ENCODE measurements at places on chromosomes 3 and 15.
A peak's percentile ranks its signal among the peaks of the same experiment; 100 is the strongest.

DNA sequence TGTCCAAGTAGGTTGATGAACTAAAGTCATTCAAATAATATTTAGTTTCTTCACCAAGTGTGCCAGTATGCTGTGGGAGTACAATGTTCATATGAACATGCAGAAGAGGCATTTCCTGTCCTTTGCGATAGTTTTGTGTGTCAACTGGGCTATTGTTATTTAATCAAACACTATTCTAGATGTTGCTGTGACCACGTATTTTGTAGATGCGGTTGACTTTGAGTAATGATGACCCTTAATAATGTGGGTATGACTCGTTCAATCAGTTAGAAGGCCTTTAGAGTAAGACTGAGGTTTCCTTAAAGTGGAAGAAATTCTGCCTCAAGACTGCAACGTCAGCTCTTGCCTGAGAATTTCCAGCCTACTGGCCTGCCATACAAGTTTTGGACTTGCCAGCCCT, 470.7 kb upstream of the CBLB start:
- no peak for DNase-seq

GRCh38 chr15:101118615-101119014, 133.2 kb downstream of the CHSY1 start:
- DNase-seq = no peak

- no peak for DNase-seq
These were observed 2.1 kb downstream of the ZDHHC19 start for GRCh38 chr3:196208942-196209695.

DNA sequence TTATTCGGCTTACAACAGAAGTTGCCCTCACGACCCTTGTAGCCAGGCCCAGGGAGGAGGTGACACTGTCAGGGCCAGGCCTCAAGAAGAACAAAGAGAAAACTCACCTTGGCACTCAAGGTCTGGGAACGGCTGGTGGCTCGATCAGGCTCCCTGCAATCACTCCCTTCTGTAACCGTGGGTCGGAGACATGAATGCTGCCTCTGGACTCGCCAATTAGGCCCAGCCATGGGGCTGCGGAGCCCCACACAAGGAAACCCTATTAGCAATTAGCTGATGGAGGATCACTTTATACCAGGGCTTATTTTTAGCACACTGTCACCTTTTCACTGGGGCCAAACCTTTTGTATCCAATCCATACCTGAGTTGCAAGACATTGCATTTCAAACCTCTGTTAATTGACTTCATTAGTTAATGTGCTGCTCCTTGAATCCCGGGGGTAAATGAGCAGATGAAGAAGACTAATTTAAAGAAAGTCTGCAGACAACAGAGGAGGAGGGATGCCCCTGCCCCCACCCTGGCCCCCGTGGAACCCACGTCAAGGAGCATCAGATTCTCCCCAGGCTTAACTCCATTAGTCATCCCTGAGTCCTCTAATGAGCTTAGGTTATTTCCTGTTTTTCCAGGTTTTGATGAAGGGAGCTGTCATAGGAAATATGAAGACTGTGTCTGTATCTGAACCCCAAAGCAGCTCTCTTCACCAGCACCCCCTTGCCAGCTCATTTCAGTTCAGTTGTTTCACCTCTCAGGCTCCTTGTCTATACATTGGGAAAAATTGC, 255.3 kb downstream of the RORA start:
- DNase-seq = no peak

DNA sequence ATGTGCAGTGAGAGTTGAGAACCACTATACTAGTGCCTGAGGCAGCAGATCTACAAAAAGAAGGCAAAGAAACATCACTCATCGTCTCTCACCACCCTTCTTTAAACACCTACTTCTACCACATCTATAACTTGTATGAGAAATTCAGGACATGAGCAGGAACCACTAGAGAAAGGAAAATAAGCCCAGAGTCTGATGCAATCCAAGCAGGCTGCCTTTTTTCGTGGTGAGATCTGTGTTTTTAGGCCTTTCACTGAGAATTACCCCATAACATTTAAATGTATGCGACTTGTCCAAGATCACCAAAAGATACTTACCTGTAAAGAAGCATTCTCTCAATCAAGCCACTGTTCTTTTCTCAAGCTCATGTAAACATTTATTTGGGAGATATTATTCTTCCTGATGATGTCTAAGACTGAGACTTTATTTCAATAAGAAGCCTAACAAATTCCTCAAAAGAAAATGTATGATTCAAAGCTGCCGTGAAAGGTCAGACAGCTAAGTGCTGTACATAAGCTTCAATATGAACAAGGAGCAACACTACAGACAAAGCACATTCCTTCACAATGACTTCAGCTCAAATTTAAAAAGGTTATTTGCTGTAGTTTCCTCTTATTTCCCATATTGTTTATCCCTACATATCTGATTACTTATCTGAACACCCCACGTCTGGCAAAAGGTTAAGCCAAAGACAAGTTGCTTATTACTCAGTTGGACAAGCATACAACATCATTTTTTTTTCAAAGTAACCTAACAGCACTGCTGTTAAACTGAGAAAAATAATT, 16.5 kb downstream of the SPICE1 start:
- no peak for DNase-seq

GRCh38 chr3:55480911-55481743, 6.0 kb downstream of the WNT5A start:
- no peak for DNase-seq

DNA sequence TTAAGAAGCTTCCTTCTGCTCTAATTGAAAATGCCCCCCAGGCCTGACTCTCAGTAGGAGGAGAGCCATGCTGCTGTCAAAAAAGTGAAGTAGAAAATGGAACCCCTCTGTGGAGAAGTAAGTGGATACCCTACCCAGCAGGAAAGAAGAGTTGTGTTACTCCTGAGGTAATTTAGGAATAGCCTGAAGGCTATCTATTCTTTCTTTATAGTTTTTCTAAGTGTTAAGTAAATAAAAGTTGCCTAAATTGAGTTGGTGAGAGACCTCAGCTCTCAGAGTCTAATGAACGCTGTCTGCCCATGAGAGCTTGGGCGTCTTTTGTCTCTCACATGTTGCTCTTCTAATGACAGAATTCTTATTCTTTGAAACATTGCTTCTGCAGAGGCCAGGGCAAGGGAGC, 116.2 kb downstream of the NSUN3 start:
- no peak for DNase-seq

DNA sequence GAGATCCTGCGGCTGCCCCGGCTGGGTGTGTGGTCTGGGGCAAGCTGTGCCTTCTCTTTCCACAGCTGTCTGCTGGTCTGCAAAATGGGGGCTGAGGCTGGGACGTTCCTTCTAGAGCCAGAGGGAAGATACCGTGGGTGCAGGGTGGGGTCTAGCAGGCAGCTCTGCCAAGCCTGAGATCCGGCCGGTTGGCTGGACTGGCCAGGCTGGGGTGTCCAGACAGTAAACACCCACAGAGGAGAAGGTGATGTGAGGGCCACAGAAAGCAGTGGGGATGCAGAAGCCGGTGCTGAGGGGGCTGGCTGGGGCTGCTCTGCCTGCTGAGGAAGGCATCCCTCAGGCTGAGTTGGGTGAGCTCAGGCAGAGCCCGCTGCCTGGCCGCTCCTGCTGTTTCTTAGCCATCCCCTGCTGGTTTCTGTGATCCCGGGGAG, 46.1 kb downstream of the FBLN2 start:
- DNase-seq = no peak

- DNase-seq = no peak
These were observed 3.9 kb downstream of the SERF2 start for GRCh38 chr15:43795997-43796396.

- no peak for DNase-seq
These were observed 78.1 kb upstream of the CGNL1 start for GRCh38 chr15:57298204-57298603.

DNA sequence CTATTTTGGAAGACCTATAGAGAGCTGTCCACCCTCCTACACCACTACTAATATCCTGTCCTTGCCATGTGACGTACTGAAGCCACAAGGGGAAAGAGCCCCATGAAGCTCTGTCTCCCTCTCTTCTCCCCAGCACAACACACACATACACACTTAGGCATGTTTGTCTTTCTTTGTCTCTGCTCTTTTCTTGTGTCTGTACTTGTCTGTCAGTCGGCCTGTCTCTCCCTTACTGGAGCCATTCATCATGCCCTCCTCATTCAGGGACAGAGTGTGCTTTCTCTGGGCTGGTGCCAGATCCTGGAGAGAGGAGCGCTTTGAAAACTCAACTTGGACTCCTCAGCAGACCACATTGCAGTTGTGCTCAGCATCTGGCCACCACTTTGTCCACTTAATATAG, 47.6 kb downstream of the PSMD6 start:
- DNase-seq = peak; percentile 13

DNA sequence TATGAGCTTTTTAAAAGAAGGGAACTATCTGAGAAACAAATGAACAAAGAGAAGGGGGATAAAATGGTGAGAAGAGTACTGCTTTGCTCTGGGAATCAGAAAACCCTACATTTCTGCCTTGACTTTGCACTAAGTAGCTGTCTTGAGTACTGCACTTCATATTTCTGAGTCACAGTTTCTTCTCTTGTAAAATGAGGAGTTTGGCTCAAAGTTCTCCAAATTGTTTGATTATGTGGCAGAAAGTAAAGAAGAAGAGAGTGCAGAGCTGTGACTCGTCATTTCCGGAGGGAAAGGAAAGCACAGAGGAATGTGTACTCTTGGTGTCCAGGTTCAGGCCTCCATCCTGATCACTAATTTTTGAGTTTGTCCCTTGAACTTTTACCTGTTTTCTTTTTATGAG, 54.7 kb downstream of the TP63 start:
- DNase-seq = no peak

- DNase-seq = peak; percentile 25
These were observed 762 bp downstream of the NCK1 start for GRCh38 chr3:136862617-136863322.

DNA sequence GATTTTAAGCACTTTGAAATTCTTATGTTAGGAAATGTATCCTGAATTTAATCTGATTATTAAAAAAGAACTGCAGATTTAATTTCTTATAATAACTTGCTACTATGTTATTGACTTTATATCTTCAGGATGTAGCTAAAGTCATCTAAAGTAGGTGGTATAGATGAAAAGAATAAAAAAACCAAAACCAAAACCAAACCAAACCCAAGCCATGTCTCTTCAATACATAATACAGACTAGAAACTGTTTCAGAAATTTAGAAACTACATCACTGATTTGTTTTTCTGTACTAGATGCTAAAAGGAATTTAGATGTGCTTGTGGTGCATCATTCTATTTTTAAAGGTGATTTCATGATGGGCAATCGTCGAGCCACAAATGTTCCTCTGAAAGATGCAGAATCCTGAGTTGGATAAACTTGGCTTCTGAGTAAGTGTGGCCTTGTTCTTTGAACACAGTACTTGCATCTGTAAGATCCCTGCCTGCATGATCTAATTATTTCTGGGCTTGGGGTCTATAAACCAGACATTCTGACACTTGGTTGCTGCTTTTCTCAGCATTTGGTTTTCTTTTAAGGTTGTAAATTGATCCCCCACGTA, 287.1 kb upstream of the SUCLG2 start:
- no peak for DNase-seq

- DNase-seq = no peak
These were observed 217.7 kb downstream of the ARPP21 start for GRCh38 chr3:35857004-35857403.

GRCh38 chr15:80036071-80036470, 23.4 kb upstream of the ZFAND6 start:
- DNase-seq = no peak

DNA sequence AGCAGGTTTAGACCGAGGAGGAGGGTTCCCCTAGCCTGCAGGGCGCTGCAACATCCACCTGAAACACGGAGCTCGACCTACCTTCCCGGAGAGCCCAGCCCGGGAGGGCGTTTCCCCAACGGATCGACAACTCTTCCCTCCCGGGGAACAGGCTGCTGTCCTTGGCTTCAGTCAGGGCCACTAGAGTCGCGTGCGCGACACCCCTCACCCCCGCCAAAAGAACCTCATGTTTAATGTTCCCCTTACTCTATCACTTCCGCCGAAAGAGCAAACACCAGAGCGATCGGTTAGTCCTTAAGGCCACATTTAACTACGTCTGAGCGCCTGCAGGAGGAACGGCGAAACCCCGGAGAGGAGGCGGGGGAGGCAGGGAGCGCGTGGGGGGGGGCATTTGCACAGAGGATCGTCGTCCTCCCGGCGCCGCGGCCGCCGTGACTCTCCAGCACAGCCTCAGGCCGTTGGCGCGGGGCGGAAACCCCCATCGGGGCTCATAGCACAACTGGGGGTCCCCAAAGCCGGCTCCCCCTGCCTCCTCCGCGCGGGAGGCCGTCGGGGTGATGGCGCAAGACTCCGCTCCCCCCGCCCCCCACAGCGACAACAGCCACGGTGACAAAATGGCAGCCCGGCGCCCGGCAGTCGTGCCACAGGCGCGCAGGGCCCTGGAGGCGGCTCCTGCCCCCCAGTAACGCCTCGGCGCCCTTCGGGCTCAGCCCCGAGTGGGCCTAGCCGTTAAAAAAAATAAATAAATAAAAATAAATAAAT, 3.2 kb downstream of the ANP32A start:
- DNase-seq = no peak

- no peak for DNase-seq
These were observed 65.7 kb upstream of the MRPL3 start for GRCh38 chr3:131568460-131568859.

DNA sequence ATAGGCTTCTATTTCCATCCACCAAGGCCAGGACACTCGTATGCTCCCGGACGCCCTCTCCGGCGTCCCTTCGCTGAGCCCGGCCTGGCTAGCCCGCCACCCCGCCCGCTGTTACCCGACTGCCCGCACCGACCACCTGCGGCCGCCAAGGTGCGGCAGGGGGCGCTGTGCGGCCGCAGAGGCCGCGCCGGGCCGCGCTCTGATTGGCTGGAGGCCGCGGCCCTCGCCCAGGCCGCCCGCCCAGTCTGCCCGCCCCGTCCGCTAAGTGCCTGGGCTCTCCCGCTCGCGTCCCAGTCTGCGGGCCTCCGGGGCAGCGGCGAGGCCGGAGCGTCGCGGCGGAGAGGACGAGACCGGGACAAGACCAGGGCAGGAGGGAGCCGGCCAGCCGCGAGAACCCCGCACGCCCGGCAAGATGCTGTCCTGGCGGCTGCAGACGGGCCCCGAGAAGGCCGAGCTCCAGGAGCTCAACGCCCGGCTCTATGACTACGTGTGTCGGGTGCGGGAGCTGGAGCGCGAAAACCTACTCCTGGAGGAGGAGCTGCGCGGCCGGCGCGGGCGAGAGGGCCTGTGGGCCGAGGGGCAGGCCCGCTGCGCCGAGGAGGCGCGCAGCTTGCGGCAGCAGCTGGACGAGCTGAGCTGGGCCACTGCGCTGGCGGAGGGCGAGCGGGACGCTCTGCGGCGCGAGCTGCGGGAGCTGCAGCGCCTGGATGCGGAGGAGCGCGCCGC, at the start of gene SYNM:
TSS of gene SYNM (plus strand) at position 293 of the 726 bp plus-strand sequence. CDS start at position 413, 120 bp downstream.
- peak; percentile 85 for DNase-seq

DNA sequence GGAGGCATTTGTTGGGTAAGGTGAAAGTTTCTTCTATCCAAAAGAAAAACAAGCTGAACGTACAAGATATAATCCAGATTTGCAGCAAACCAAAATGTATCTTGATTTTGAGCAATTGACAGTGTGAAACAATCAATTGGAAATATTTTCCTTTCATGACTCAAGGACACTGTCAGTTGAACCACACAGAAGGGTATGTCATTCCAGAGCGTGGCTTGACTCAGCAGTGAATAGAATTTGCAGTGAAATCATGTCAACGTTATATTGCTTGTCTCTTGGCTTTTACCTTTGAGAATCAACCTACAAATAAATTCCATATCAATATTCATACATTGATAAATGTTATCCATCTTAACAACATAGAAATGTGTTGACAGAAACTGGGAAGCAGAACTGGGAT, 78.2 kb downstream of the TM2D3 start:
- no peak for DNase-seq

GRCh38 chr3:157180262-157180661, 20.3 kb upstream of the CCNL1 start:
- no peak for DNase-seq

GRCh38 chr3:128280481-128281052, 127.3 kb downstream of the EEFSEC start:
- DNase-seq = no peak

- no peak for DNase-seq
These were observed 476.9 kb downstream of the SQOR start for GRCh38 chr15:46111730-46112129.
